ENCODE measurements at places on chromosomes 4 and X.

DNA sequence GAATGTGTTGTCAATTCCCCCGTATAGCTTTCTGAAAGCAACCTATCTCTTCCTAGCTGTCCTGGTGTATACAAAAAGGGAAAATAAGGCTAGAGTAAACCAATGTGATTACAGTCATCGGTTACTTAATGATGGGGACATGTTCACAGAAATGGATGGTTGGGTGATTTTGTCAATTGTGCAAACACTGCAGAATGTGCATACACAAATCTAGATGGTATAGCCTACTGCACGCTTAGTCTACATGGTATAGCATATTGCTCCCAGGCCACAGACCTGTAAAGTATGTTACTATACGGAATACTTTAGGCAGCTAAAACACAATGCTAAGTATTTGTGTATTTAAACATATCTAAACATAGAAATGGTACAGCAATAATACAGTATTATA lies 5.1 kb downstream of the DTHD1 start:
- no peak for DNase-seq

- DNase-seq = no peak
Observed at GRCh38 chrX:129566073-129566472, 26.0 kb downstream of the OCRL start.

GRCh38 chr4:146023334-146023967 lies 84.8 kb upstream of the ZNF827 start:
- DNase-seq = no peak

GRCh38 chr4:169959254-169959653 lies 66.9 kb downstream of the MFAP3L start:
- no peak for DNase-seq

- no peak for DNase-seq
Observed at GRCh38 chr4:187555174-187555573, 440.4 kb upstream of the ZFP42 start.
